NCI-H774 (cell line): ENCODE measurements at places on chromosomes 1 and 21.

GRCh38 chr1:113283914-113284313 is 106.4 kb upstream of the MAGI3 start:
- no peak for DNase-seq

- no peak for DNase-seq
Observed at GRCh38 chr1:197083474-197083873, 16.4 kb upstream of the F13B start.

DNA sequence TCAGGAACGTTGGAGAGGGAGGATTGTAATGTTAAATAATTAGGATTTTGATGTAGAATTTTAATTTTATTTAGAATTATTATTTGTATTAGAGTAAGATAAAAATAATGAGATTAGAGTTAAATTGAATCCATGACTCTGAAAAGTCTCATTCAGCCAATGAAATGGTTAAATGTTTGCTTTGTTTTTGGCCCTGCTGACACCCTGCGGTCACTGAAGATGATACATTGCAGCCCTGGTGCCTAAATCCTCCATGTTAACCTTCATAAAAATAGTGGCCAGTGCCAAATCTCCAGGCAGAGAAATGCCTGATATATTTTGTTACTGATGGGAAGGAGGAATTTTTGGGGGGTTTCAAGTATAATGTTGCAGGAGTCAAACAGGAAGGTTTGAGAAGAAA is 27.3 kb upstream of the RLF start:
- no peak for DNase-seq

- no peak for DNase-seq
Observed at GRCh38 chr21:31397939-31398338, 53.9 kb upstream of the TIAM1 start.

DNA sequence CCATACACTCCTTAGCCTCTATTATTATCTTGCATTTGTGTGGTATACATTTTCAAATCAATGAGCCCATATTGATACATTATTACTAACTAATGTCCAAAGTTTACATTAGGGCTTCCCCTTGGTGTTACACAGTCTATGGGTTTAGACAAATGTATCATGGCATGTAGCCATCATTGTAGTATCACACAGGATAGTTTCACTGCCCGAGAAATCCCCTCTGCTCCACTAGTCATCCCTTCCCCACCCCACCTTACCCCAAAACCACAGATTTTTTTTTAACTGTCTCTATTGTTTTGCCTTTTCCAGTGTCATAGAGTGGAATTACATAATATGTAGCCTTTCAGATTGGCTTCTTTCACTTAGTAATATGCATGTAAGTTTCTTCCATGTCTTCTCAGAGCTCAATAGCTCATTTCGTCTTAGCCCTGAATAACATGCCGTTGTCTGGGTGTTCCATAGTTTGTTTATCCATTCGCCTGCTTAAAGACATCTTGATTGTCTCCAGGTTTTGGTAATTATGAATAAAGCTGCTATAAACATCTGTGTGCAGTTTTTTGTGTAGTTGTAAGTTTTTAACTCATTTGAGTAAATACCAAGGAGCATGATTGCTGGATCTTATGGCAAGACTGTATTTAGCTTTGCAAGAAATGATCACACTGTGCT is 86.4 kb upstream of the LYST start:
- no peak for DNase-seq
